ENCODE measurements at places on chromosomes 1 and 21.

DNA sequence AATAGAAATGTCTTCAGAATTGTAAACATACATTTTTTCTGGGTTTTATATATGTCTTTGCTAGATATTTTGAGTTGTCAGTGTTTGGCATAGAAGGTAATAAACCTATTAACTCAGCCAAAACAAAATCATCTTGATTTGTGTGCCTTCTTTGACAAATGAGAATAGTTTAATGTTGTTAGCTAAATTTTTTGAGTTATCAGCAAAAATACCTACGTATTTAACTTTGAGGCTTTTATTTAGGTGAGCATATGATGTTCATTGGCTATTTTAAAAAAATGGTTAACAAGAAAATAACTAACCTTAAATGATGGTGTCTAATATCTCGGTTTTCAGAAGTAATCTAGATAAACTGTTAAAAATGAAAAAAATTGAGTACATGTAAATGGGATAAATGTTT, 83.2 kb upstream of the SLC5A9 start:
- DNase-seq, result no peak

GRCh38 chr1:153742411-153743142, 14.7 kb downstream of the INTS3 start:
- no peak for DNase-seq

- no peak for DNase-seq
Observed at GRCh38 chr1:184665360-184665759, 89.3 kb downstream of the EDEM3 start.

GRCh38 chr1:182206626-182207239, 145.2 kb upstream of the ZNF648 start:
- no peak for DNase-seq

DNA sequence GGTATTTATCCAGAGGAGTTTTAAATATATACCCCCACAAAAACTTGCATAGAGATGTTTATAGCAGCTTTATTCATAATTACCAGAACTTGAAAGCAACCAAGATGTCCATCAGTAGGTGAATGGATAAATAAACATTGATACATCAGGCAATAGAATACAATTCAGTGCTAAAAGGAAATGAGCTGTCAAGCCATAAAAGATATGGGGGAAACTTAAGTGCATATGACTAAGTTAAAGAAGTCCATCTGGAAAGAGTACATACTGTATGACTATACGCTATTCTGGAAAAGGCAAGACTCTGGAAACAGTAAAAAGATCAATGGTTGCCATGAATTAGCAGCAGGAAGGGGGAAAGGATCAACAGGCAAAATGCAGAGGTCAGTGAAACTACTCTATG, 366.7 kb downstream of the HHIPL2 start:
- DNase-seq, result no peak

DNA sequence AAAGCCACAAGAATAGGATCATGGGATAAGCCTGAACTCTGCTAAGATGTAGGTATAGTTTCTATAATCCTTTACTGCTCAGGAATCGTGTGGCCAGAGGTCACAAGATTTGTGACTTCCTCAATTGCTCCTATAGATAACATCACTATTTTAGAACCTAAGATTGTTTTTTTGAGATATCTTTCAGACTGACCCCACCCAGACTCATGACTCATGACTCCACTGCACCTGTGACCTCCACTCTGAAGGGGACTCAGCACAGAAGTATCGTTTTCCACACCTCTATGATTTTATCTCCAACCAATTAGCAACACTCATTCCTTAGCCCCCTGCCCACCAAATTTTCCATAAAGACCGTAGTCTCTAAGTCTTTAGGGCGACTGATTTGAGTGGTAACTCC, 124.5 kb upstream of the KCNK1 start:
- DNase-seq, result no peak

- no peak for DNase-seq
Observed at GRCh38 chr1:98437540-98437939, 224.0 kb upstream of the SNX7 start.

DNA sequence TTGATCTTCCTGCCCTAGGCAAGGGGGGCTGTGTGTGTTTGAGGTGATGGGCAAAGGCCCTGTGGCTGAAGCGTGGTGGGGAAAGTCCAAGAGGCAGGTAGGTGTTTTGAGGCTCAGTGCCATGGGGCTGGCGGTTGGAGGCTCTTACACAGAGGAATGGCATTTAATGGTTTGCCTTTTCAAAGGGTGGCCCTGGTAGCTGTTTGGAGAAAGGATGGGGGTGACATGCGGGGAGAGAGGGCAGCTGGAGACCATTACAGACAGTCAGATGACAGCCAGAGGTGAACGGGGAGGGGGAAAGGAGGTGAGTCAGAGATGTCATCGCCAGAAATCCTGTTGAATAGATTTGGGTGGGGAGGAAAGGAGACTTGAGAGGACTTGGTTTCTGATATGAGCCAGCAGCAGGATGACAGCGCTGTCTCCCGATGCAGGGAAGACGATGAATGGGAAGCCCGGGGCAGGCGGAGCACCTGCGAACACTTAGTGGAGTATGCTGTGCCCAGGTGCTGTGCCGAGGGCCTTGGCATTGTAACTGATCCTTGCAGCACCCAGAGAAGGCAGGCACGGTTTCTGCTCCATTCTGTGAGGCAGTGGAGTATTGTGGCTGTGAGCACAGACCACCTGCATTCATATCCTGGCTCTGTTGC, 56.3 kb downstream of the MAN1C1 start:
- no peak for DNase-seq

- DNase-seq, result no peak
Observed at GRCh38 chr1:53409695-53410094, 49.5 kb upstream of the DMRTB1 start.

DNA sequence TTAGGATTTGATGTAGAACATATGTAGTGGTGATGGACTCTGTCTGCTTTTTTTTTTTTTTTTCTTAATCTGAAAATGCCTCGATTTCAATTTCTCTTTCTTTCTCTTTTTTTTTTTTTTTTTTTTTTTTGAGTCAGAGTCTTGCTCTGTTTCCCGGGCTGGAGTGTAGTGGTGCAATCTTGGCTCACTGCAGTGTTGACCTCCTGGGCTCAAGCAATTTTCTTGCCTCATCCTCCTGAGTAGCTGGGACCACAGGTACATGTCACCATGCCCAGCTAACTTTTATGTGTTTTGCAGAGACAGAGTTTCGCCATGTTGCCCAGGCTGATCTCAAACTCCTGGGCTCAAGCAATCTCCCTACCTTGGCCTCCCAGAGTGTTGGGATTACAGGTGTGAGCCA, 17.4 kb downstream of the MAST2 start:
- DNase-seq, result no peak

GRCh38 chr21:45220071-45220481, 67.6 kb downstream of the POFUT2 start:
- no peak for DNase-seq

GRCh38 chr1:110384581-110385321, 6.1 kb downstream of the SLC16A4 start:
- no peak for DNase-seq

GRCh38 chr21:35547946-35548774, 499.1 kb upstream of the RUNX1 start:
- no peak for DNase-seq

DNA sequence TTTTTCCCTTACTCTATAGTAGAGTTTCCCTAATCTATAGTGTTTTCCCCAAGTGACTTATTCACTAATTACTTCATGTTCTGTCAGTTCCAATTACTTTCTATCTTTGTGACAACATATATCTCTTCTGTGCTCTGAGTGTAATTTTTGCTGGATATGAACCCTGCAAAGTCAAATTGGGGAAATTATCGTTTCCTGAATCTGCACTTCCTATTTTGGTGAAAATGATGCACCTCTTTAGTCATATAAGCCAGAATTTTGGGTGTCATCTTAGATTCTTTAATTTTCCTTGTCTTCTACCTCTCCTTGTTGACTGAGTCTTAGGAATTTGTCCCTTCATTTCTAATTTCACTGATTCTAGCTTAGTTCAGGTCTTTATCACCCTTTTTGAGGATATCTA, 33.4 kb upstream of the PRKACB start:
- DNase-seq, result no peak

GRCh38 chr1:233389169-233389568, 61.6 kb downstream of the MAP3K21 start:
- DNase-seq, result no peak

- no peak for DNase-seq
Observed at GRCh38 chr1:92538413-92539061, 51.8 kb upstream of the GFI1 start.

- no peak for DNase-seq
Observed at GRCh38 chr1:206666954-206667665, 17.6 kb upstream of the MAPKAPK2 start.

- no peak for DNase-seq
Observed at GRCh38 chr1:173049322-173049633, 1.5 kb downstream of the TNFSF18 start.

GRCh38 chr1:19156676-19157075, 53.4 kb downstream of the UBR4 start:
- DNase-seq, result no peak

GRCh38 chr1:15344800-15345704, 64.6 kb upstream of the EFHD2 start:
- no peak for DNase-seq

DNA sequence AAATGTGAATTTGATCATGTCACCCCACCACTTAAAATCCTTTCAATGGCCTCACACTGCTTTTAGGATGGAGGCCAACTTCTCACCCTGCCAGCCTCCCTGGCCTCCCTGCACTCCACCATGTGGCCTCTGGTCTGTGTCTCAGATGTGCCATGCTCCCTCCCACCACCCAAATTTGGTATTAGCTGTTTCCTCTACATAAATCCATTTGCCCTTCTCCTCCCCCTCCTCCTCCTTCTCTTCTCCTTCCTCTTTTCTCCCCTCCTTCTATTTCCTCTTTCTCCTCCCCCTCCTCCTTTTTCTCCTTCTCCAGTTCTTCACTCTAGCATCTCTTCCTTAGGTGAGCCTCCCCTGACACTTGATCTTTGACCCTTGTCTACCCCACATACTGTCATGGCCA, 16.7 kb upstream of the GUCA2B start:
- no peak for DNase-seq

DNA sequence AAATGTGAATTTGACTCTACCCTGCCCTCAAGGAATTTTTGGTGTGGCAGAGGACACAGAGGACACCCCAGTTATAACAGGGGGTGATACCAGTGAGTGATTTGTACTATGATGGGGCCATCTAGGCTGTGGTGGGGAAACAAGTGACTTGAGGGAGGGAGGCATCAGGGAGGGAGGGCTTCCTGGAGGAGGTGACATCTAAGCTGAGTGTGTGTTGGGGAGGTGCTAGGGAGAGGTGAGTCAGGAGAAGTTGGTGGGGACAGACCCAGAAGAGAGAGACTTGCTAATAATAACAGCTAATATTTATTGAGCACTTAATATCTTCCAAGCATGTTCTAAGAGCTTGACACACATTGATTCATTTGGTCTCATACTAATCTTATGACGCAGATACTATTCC, 19.9 kb upstream of the TTC4 start:
- DNase-seq, result no peak

- DNase-seq, result no peak
Observed at GRCh38 chr1:170623171-170623570, 40.8 kb upstream of the PRRX1 start.

GRCh38 chr1:112544011-112544688, 35.4 kb downstream of the WNT2B start:
- DNase-seq, result no peak

DNA sequence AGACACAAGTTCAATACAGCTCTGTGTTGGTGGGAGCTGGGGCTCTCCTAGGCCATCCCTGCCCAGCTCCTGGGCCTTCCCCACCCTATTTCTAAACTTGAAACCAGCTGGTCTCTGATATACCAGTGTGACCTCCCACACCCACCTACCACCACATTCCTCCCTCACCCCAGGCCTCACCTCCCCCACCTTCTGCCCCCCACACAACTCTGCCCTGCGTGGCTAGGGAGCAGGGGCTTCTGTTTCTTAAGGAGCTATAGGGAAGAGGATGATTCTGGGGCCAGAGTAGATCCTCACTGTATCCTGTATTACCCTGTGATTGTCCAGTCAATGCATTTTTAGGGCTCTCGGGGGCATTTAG, 16.5 kb downstream of the NES start:
- no peak for DNase-seq

GRCh38 chr1:25754470-25755181, 45.4 kb upstream of the SELENON start:
- DNase-seq, result no peak

GRCh38 chr1:109201123-109201703, 12.5 kb upstream of the SARS1 start:
- DNase-seq, result peak; percentile 60

GRCh38 chr1:67100833-67101232, 33.9 kb downstream of the C1orf141 start:
- DNase-seq, result no peak

DNA sequence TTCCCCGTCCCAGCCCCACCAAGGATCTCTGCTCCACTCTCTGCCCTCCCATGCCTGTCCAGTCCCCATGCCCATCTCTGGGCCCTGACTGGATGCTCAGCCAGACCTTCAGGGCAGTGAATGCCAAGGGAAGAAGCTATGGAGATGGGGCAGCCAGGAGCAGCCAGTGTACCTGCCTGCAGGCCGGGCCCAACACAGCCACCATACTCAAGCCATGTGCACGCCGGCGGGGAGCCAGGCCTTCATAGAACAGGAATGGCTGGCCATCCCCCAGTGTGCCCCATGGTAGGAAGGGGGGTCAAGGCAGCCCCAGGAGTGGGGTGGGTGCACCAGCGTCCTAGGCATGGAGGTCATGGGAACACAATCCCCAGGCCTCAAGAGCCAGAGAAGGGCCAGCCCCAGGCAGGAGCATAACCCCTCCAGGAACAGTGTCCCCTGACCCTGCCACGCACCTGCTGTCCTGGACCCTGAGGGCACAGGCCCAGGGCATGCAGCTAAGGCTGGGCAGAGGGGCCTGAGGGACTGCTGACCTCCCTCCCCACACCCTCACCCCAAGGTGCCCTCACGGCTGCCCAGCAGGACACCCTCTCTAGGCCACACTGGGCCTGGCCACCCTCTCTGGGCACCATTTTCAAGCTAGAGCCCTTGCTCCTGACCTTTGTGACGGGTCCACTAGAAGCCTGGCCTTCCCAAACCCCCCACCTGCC, 20.3 kb upstream of the ARF1 start:
- DNase-seq, result no peak

- no peak for DNase-seq
Observed at GRCh38 chr1:177960939-177961622, 8.8 kb downstream of the SEC16B start.

GRCh38 chr1:224665016-224665415, 48.9 kb downstream of the CNIH3 start:
- DNase-seq, result no peak

- no peak for DNase-seq
Observed at GRCh38 chr1:109263234-109263596, 13.9 kb downstream of the CELSR2 start.

DNA sequence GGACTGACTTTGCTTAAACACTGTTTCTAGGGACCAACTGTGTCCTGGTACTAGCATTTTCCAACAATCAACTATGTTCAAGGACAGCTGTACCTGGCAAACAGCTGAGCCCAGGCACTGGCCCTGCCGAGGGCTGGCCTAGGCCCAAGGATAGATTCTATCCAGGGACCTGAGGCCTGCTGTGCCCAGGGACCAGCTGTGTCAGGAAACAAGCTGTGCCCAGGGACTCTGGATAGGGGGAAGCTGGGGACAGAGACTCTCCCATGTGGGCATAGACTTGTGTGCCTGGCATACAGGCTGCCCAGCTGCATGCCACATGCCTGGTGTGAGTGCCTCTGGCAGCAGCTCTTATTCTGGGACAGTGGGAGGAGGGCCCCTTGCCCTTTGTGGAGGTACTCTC, 38.1 kb upstream of the POU3F1 start:
- DNase-seq, result peak; percentile 20

GRCh38 chr21:42701706-42702456, 48.5 kb downstream of the PDE9A start:
- DNase-seq, result no peak

GRCh38 chr1:32272557-32273390, 19.1 kb upstream of the HDAC1 start:
- no peak for DNase-seq

- DNase-seq, result no peak
Observed at GRCh38 chr1:15748690-15749398, 6.5 kb downstream of the TMEM82 start.

Data from substantia nigra (tissue), 51 donors.